Dermis blood vessel endothelial cell (primary cell): ENCODE measurements at places on chromosomes 16 and 17. TPM values are rescaled to one million over a fixed set of nuclear protein-coding genes. Genes with fewer than 3 reads are reported as not detected.

TMEM88 gene
- 50.9 and 111 TPM in 2 replicates for total RNA-seq

RNF222 gene
- total RNA-seq = 0.05 TPM in 1 of 2 replicates, not detected in the other

RDM1 gene
- 0.47 and 1.0 TPM in 2 replicates for total RNA-seq

ZNF287 gene
- 1.8 and 1.9 TPM in 2 replicates for total RNA-seq

LITAFD gene
- total RNA-seq = not detected in 2 replicates

PHOSPHO1 gene
- 0.14 TPM in 1 of 2 replicates, not detected in the other for total RNA-seq

TP53TG3C gene
- total RNA-seq = not detected in 2 replicates

KRTAP17-1 gene
- total RNA-seq = not detected in 2 replicates

NLRC5 gene
- 25.5 and 34.5 TPM in 2 replicates for total RNA-seq

ITPRIPL2 gene
- total RNA-seq = 40.2 and 51.3 TPM in 2 replicates

GLOD4 gene
- 61.8 and 165 TPM in 2 replicates for total RNA-seq

OTOP3 gene
- total RNA-seq = not detected in 2 replicates

VTN gene
- total RNA-seq = 0.14 and 0.34 TPM in 2 replicates

DVL2 gene
- total RNA-seq = 32.8 and 45.7 TPM in 2 replicates
